ENCODE measurements at places on chromosomes 4 and X.
A peak's percentile ranks its signal among the peaks of the same experiment; 100 is the strongest.

DNA sequence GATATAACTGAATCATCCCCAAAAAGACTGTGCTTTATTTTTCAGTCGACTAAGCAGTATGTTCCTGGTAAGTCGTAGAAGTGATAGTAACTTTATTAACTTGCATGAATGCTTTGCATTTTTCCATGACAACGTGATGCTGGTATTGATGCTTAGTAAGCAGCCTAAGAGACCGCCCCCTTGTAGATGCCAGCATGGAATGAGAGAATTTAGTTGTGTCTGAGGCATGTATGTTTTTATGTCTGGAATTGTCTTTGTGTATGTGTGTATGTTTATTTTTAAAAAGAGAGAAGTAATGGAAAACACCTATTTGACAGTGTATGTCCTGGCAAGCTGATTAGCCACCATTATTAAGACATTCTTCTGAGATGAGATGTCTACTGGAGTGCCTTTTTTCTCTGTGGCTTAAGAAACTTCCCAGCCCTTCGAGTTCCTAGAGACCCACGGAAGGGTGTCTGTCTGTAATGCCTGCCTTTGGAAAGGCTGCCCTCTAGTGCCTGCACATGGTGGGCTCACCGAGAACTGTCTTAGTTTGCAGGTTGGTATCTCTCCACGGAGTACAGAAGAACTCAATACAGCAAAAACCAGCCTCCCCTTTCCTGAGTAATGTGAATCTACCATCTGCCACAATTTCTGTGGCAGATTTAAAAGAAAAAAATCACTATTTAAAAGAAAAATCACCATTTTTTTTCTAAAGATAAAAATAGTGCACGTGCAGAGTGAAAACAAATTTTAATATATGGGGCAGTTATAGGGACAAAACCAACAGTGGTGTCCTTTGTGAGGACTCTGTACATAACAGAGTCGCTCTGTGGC is 85.9 kb downstream of the AASDH start:
- peak; percentile 42 for DNase-seq

DNA sequence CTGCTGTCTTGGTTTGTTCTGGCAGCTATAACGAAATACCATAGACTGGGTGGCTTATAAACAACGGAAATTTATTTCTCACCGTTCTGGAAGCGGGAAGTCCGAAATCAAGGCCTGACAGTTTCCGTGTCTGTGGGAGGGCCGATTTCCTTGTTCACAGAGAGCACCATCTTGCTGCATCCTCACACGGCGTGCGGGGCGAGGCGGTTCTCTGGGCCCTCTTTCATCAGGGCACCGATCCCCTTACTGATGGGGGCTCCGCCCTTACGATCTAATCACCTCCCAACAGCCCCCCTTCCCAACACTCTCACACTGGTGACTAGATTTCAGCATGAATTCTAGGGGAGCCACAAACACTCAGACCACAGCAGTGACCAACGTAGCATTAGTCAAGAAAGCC is 578.3 kb upstream of the FAT1 start:
- no peak for DNase-seq

GRCh38 chr4:82489076-82489475 is 58.7 kb downstream of the ENOPH1 start:
- no peak for DNase-seq

DNA sequence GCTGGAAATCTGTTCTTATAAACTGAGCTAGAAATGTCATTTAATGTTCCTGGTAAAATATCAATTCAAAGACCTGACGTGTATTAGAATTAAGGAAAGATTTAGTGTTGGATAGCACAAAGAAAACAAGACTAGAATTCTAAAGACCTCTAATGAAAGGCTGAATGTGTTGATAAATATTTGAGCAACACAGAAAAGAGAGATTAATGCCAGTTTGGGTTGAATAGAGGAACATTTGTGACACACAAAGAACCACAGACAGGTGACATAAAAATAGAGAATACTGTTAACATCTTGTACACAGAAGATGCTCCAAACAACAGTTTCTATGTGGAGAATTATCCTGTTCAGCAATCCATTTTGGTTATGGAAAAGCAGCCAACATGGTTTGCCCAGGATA is 222.1 kb upstream of the GALNT7 start:
- DNase-seq: no peak

- DNase-seq: no peak
Observed at GRCh38 chr4:131488772-131489171, 1660.3 kb upstream of the PCDH10 start.

- DNase-seq: no peak
Observed at GRCh38 chrX:52870046-52870445, 2.2 kb upstream of the XAGE3 start.

GRCh38 chr4:159497936-159498335 is 395.1 kb downstream of the RAPGEF2 start:
- no peak for DNase-seq

- no peak for DNase-seq
Observed at GRCh38 chrX:150298841-150299551, 64.1 kb upstream of the MAMLD1 start.

DNA sequence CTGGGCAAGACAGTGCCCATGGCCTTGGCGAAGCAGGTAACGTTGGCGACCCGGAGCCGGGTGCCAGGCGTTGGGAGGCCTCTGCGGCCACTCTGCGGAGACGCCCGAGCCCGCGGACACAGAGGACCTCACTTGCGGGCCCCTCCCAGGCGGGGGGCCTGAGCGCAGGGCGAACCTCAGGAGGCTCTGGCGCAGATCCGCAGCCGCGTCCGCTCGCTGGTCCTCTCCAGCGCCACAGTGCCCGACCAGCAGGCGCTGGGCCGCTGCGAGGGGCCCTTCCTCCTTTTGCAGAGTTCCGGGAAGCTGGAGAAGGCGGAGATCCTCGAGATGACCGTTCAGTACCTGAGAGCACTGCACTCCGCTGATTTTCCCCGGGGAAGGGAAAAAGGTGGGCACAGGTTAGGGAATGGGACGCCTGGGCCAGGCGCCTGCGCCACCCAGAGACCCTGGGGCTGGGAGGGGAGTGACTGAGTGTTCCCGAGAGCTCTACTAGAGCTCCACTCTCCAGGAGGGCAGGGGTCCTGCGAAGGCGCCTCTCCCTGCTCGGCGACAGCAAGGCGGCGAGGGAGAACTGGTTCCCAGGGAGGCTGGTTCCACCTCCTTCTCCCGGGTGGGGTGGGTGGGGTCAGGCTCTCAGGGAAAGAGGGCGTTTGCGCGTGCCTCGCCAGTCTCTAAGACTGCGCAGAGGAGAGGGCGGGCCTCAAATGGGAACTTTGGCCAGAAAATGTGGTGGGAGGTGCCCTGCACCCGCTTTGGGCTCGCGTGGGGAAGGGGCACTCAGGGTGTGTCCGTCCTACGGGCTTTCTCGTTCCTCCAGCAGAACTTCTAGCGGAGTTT is 1.4 kb downstream of the HELT start:
- DNase-seq: no peak
